ENCODE measurements at places on chromosomes 6 and 20. TPM values are rescaled to one million over a fixed set of nuclear protein-coding genes. Genes with fewer than 3 reads are reported as not detected.

DNA sequence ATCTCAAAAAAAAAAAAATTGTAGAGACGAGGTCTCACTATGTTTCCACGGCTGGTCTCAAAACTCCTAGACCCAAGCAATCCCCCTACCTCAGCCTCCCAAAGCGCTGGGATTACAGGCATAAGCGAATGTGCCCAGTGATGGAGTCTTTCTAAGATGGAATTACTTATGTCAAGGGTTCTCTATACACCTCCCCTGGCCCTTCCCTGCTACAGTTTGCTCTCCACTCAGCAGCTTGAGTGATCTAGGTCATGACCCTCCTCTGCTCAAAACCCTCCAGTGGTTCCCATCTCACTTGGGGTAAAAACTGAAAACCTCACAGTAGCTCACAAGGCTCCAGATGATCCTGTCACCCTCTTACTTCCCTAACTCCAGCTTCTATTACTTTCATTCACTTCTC is 1.8 kb upstream of the DNPH1 start:
- no peak for DNase-seq

GRCh38 chr20:44247586-44248409 is 690 bp downstream of the GDAP1L1 start:
- DNase-seq, result no peak

DNA sequence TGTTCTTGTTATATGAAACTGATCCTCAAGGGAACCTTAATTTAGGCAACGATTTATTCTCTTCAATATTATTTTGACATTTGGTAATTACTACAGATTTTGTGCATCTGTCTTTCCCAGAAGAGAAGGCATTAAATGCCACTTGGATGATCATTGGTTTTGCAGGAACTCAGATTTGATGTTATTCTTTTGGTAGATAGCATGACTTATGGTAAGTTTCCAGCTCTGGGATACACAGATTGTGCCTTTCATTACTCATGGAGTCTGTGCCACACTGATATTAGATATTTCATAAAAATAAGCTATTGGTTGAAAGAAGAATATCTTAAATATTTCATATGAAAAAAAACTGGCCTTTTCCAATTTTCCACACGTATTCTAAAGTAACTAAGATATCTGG is 120.1 kb downstream of the AIG1 start:
- DNase-seq, result no peak

- DNase-seq, result no peak
Measured at GRCh38 chr6:1572892-1573291, 36.8 kb upstream of the FOXC1 start.

DNA sequence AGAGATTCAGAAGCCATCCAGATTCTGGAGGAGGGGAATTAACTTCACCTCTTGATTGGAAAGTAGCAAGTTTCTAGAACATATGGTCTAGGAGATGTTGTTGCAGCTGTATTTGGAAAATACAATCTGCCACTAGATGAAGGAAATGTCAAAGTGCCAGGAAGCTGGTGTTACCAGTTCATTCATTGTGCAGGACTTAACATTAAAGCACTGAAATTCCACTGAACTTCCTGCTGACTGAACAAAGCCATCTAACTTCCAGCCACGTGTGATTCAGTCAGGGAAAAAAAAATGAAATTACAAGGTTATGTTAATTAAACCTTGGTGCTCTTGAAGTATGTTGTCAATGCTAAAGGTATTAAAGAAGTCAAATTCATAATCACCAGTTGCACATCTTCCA is 321.5 kb upstream of the SASH1 start:
- DNase-seq, result no peak

- DNase-seq, result no peak
Measured at GRCh38 chr6:5671601-5672559, 334.8 kb downstream of the NRN1 start.

- no peak for DNase-seq
Measured at GRCh38 chr6:28258877-28259777, at the start of gene NKAPL. TSS of gene NKAPL (plus strand) at chr6:28259297. CDS start at chr6:28259372, 75 bp downstream.

DNA sequence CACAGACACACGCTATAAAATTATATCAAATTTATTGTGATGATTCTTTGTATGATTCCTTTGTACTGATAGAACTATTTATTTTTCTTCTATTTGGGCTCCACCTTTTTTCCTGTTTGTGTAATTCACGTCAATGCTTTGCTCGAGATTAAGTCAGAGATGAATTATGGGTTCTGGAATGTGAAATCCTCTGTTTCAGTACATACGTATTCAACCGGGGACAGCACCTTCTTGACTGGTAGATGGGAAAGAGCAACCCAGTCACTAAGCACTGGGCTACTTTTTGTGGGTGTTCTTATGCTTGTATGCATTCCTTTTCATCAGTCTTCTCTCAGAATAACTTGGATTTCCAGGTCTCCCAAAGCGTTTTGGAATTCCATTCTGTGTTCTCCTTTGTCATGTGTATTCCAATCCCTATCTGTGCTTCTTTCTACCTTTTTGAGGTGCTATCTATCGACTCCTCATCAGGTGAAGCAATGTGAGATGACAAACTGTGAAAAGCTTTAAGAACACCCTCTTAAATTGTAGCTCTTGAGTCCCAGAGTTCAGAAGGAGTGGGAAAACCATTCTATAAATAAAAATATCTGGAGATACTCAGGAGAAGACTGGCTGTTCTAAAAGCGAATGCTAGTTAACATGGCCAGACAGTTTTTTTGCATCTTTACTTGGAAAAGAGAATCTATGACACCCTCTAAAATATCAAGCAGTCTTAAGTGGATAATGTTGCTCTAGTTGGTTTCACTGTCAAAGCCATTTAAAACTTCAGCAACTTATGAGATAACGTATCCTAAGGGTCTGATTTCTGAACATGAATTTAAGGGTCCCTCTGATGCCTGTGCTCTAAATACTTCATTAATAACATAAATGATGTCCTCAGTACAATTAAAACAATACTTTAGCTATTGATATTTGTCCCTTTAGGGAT is 197.7 kb upstream of the PREP start:
- no peak for DNase-seq

DNA sequence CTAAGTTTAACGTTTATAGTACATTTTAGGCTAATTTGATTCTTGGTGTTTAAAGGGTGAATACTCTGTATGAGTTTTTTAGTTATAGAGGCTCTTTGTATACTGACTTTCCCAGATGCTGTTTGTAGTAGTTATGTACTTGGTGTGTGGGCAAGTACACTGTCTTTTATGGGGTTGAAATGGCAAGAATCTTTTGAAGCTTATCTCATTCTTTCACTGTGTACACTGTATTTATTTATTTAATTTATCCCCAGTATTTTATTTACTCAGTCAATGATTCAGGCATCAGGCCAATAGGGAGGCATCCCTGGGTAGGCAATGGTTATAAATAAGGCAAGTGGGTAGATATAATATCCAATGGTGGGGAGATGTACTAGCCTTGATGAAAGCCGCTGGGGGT is 277.0 kb upstream of the PTCHD4 start:
- no peak for DNase-seq

DNA sequence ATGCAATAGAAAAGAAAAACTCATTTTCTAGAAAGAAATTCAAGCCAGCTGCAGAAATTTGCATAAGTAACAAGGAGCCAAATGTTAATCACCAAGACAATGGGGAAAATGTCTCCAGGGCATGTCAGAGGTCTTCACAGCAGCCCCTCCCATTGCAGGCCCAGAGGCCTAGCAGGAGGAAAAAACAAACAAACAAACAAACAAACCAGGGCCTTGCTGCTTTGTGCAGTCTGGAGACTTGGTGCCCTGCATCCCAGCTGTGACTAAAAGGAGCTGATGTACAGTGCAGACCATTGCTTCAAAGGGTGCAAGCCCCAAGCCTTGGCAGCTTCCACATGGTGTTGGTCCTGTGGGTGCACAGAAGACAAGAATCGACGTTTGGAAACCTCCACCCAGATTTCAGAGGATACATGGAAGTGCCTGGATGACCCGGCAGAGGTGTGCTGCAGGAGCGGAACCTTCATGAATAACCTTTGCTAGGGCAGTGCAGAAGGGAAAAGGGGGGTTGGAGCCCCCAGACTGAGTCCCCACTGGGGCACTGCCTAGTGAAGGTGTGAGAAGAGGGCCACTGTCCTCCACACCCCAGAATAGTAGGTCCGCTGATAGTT is 110.9 kb upstream of the AKAP12 start:
- DNase-seq, result no peak

DNA sequence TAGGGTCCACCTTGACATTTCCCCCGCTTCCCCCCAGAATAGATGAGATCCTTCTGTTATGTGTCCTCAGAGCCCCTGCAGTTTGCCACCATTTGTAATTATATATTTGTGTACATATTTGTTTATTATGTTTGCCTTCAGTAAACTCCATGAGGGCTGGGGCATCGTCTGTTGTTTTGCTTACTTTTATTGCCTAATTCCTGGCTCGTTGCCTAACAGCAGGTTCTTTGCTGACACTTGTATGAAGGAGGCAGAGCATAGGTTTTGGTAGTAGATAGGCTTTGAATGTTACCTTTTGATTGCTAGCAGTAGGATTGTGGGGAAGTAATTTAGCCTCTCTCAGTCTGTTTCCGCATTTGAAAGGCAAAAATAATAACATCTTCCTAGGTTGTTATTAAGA is 9.9 kb downstream of the MAP3K4 start:
- no peak for DNase-seq

- DNase-seq, result no peak
Measured at GRCh38 chr20:49313283-49313682, 35.4 kb upstream of the ZNFX1 start.

DNA sequence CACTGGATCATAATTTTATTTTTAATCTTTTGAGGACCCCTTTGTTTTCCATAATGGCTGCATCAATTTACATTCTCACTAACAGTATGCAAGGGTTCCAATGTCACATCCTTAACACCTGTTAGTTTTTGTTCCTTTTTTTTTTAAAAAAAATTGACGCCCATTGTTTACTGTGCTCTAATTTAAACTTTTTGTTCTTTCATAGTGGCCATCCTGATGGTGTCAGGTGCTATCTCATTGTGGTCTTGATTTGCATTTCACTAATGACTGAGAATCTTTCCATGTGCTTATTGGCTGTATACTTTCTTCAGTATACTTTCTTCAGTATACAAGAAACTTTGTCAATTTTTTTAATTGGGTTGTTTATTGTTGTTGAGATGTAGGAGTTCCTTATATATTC is 347.0 kb downstream of the RNGTT start:
- no peak for DNase-seq

GRCh38 chr6:72250664-72251063 is 364.3 kb downstream of the RIMS1 start:
- DNase-seq, result no peak

EYA4 gene
- 1.3 TPM for polyA plus RNA-seq

CRISP3 gene
- polyA plus RNA-seq, result 0.65 TPM

CTSA gene
- polyA plus RNA-seq, result 129 TPM

All from urinary bladder (tissue), 4 donors.